Skeletal muscle cell (primary cell): ENCODE measurements at places on chromosomes 5 and 9.

GRCh38 chr5:13843175-13843846 lies 101.2 kb downstream of the DNAH5 start:
- DNase-seq, result no peak

- DNase-seq, result no peak
Observed at GRCh38 chr5:108379722-108380530, 2.0 kb downstream of the FBXL17 start.

- no peak for DNase-seq
Observed at GRCh38 chr5:168073991-168074800, 217.2 kb upstream of the WWC1 start.

- DNase-seq, result no peak
Observed at GRCh38 chr5:118761814-118762213, 226.5 kb downstream of the DTWD2 start.

DNA sequence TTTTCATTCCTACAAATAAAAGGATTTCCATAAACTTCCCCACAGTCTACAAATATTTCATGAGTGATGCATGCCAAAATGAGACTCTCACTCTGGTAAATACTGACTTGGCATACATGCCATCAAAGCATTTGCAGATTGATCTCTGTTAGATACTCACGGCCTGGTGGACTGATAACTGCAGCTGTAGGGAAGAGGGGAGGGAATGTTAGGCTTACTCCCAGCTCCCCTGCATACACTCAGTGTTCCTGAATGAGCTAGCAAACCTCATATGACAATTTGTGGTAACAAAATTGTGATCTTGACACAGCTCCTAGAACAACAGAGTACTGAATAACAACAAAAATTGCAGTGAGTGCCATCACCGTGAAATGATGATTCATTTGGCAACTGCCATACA lies 435.3 kb downstream of the NR2F1-AS1 start:
- DNase-seq, result no peak

DNA sequence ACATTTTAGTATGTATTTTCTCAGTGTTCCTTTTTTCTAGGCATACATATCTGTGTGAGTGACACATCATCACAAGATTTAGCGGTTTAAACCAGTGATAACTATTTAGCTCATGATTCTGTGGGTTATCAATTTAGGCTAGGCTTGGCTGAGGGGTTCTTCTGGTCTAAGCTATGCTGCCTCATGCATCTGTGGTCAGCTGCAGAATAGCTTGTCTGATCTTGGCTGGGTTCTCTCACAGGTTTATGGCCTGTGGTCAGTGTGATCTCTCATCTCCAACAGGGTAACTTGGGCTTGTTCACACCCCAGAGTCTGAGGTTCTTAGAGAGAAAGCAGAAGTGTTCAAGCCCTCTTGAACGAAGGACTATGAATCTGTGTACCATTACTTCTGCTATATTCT lies 363.3 kb downstream of the KDM4C start:
- no peak for DNase-seq

DNA sequence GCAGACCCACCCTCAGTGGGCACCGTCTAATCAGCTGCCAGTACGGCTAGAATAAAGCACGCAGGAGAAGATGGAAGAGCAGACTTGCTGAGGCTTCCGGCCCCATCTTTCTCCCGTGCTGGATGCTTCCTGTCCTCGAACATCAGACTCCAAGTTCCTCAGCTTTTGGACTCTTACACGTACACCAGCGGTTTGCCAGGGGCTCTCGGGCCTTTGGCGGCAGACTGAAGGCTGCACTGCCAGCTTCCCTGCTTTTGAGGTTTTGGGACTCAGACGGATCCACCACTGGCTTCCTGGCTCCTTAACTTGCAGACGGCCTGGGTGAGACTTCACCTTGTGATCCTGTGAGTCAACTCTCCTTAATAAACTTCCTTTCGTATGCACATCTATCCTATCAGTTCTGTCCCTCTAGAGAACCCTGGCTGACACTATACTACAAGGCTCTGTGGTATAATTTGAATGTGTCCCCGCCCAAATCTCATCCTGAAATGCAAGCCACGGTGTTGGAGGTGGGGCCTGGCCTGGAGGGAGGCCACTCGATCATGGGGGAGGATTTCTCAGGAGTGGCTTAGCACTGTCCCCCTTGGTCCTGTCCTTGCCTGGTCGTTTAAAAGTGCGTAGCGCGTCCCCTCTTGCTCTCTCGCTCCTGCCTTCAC lies 31.1 kb upstream of the NRARP start:
- DNase-seq, result no peak

GRCh38 chr5:126455728-126456127 lies 32.5 kb downstream of the GRAMD2B start:
- no peak for DNase-seq

- no peak for DNase-seq
Observed at GRCh38 chr5:95930141-95930930, 31.3 kb downstream of the ELL2 start.

DNA sequence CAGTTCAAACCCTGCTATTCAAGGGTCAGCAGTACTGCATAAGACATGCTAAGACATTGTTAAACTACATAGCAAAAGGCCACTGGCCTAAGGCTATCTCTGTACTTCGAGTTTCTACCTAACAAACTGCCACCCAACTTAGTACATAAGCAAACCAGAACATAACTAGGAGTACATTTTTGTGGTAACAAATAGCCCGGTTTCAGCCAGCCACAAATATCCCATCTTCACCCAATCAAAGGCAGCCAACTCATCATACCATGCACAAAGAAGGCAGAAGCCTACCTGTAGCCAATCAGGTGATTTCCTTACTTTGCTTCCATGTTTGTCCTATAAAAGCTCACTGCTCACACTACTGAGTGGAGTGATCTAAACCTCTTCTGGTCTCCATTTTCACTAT lies 201.4 kb downstream of the SMARCA2 start:
- no peak for DNase-seq

GRCh38 chr5:65696892-65697291 lies 25.0 kb downstream of the SGTB start:
- DNase-seq, result no peak

DNA sequence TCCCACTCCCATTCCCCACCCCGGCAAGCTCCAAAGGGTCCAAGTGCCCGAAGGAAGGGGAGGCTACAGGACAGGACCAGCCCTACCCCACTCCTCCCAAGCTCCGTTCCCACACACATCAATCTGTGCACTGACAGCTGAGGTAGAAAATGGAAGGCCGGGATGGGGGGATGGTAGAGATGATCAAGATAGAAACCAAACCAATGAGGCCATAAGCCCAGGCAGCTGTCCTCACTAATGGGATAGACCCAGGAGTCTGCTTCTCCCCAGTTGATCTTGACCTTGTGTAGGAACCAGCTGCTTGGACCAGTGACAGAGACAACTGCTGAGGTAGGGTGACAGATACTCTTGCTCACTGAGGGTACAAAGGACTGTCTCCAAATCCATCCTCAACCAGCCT lies 38.6 kb downstream of the B4GALT1 start:
- no peak for DNase-seq

DNA sequence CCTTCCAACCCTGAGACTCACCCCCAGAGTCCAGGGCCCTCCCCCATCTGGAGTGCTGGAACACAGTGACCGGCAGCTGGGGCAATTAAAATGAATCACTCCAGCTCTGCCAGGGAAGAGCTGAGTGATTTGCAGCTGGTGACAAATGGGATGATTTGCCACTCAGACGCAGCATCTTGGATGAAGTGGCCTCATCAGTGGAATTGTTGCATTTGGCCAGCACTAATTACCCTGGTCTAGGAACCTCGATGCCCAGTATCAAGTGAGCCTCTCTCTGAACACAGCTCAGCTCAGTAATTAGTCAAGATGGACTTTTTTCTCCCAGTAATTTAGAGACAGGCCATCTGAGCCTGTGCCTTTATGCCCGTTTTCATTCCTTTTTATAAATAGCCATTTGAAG lies 259.5 kb downstream of the GRIA1 start:
- DNase-seq, result no peak

- peak; percentile 91 for DNase-seq
Observed at GRCh38 chr5:143350751-143351602, 52.5 kb downstream of the NR3C1 start.

- no peak for DNase-seq
Observed at GRCh38 chr9:79360387-79361347, 211.1 kb upstream of the TLE4 start.

DNA sequence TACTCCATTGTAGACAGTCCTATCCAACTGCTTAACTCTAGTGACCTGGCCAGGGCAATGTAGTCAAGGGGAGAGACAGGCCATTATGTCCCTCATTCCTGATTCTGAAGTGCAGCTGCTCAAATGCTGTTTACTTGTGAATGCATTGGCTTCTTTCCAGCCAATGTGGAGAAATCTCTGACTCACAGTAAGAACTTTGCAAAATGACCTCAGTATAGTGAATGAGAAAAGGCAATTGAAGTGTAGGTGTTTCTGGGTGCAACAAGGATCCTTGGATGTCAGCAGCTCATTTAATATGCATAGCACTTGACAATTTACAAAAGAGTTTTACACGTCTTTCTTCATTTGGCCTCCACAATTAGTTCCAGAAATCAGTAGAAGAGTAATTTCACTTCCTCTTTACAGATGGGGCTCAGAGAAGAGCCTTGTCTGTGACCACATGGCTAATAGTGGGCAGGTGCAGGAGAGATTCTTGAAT lies 367.2 kb downstream of the OSTF1 start:
- DNase-seq, result no peak

GRCh38 chr5:181153814-181154213 lies 6.4 kb downstream of the OR2V2 start:
- DNase-seq, result no peak

- peak; percentile 96 for DNase-seq
Observed at GRCh38 chr9:106878934-106879333, 16.0 kb downstream of the ZNF462 start.

DNA sequence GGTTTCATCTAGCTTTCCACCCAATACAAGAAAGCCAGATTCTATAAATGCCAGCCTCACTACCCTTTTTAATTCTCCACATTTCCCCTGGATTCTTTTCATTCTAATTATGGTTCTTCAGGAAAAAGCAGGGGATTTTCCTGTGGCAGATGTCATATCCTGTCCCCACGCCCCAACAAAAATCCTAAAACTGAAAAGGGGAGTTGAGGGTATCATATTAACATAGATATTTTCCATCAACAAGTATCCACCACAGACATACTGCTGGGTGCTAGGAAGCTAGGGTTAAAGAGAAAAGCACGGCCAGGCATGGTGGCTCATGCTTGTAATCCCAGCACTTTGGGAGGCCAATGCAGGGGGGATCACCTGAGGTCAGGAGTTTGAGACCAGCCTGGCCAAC lies 38.0 kb downstream of the CDK5RAP2 start:
- DNase-seq, result no peak

DNA sequence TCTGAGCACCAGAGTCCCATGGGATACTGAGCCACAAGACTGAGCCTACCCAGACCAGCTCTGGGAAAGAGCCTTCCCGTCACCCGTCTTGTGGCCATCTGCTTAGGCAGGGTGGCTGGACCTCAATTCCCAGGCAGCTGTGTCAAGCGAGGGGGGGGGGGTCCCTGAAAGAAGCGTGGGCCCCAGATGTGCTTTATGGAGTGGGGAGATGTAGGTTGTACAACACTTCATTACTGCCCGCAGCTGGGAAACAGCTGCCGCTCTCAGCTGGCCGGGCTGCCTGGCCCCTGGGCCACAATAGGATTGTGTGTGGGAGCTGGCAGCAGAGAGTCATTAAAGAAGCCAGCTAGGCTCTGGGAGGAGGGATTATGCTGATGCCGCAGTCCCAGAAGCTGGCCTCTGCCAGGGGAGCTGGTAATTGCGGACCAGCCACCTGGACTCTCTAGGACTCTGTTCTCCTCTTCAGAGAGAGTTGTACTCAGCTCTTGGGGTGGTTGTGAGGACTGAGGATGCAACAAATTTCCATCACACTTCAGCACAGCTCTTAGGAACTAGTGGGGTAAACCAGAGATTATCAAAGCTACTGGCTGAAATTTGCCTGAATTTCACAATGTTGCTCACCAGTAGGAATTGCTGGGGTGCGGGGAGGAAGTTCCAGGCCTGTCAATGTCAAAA lies 145.4 kb downstream of the GADD45G start:
- DNase-seq, result peak; percentile 10

GRCh38 chr9:3179711-3180110 lies 335.8 kb upstream of the PUM3 start:
- DNase-seq, result peak; percentile 33

GRCh38 chr9:135602789-135603481 lies 36.4 kb downstream of the GLT6D1 start:
- no peak for DNase-seq

GRCh38 chr9:106857811-106858470 lies 5.0 kb upstream of the ZNF462 start:
- no peak for DNase-seq

DNA sequence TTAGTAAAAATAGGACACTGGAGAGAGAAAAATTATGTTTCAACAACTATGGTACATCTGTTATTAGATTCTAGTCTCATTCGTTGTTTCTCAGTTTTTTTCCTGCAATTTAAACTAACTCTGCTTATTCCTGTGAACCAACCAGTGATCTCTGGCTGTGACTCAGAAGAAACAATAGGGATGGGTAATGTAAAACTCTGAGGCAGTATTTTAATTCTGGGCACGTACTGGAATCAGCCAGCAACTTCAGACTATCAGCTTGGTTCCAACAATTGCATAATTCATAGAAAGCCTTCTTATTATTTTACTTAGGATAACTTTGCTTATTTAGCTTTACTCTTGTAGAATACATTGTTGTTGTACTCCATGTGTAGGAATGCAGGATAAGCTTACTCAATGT lies 28.8 kb downstream of the MLLT3 start:
- DNase-seq, result peak; percentile 40

DNA sequence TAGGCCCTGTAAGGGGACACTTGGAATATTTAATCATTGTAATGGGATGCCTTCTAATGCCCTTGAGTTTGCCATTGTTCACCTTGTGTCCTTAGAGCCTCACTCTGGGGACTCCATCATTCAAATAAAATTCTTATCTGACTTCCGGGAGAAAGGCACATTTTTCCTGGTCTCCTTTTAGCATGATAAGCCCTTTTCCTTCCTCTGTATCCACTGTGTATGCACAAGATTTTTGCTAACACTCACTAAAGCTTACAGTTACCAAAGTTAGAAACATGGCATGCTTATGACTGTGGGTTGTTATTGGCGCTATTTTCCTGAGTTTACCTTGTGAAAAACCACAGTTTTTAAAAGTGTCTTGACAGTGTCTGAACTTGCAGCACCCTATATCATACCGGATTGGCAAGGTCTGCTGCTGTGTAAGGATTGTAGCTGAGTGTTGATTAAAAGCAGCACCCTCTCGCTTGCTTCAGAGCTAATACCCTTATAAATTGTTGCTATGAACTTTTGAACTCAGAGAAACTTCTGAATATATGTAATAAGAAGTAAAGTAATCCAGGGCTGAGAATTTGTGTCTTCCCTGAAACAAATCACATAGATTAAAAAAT lies 46.4 kb downstream of the SNCAIP start:
- DNase-seq, result no peak
